Anterior cingulate cortex (tissue), 58 donors: ENCODE measurements at places on chromosomes 11 and 22.

GRCh38 chr11:65853246-65853979, 4.6 kb downstream of the CFL1 start:
- DNase-seq = no peak

GRCh38 chr11:69669486-69669885, 5.7 kb downstream of the LTO1 start:
- no peak for DNase-seq

- DNase-seq = no peak
Observed at GRCh38 chr11:17828311-17828751, 93.8 kb downstream of the KCNC1 start.

GRCh38 chr11:37100008-37100407, 502.0 kb upstream of the RAG2 start:
- DNase-seq = no peak

DNA sequence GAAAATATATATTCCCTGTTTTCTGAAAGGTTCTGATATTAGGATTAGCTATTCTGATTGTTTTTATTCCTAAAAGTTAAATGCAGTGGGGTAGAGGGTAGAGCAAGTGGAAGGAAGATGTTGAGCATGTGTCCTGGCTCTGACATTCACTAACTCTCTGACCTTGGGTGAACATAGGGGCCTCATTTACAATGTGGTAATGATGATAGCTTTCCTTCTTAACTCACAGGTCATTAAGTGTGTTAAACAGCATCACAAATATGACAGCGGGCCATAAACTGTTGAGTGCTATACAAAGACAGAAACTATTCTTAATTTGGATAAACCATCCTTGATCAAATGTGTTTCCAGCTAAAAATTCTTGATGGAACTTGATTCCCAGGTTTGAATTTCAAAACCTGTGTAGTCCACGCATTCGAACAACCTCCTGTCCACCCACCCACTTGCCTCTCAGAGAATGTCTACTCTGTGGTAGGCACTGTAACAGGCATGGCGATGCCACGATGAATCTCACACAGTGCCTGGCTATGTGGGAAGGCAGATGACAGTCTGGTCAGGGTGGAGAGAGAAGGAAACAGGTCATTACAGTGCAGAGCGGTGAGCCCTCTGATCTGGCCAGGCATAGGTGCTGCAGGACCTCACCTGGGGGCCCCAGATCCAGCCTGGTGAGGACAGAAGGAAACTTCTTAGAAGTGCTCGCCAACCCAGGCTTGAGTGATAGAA, 19.3 kb upstream of the PEX26 start:
- DNase-seq = no peak

DNA sequence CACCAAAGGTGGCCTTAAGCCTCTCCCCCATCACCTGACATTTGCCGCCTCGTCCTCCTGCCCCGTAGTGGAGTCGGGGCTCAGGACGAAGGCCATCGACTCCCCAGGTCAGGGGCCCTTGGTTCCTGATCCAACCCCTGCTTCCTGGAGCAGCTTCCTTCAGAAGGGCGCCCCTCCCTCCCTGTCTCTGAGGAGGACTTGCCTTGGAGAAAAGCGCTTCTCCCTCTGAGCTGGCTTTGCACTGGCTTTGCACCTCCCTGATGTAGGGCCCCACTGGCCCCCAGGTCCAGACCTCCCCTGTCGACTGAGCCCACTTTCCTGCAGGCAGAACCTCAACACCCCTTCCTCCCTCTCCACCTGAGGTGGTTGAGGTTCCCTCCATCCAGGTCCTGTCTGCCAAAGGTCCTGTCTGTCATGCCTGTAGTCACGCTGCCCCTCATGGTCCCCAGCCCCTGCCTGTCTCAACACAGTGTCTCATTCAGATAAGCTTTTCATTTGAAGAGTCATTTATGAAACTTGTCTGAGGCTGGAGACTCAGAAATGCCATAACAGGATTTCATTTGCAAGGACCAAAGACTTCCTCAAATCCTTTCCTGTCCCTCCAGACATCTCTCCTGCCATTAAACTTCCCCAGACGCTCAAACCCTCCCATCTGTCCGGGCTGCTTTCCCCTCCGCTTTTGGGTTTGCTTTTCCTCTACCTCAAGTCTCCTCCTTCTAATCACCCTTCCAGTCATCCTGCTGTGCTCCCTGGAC, 78.4 kb downstream of the MYO7A start:
- DNase-seq = no peak
